ENCODE measurements at places on chromosomes 16 and 17. TPM values are rescaled to one million over a fixed set of nuclear protein-coding genes. Genes with fewer than 3 reads are reported as not detected.

The ZNF23 gene
- total RNA-seq, result 6.2 TPM

The EMP2 gene
- total RNA-seq, result 47.2 TPM

The CD300E gene
- not detected for total RNA-seq

The CAMKK1 gene
- total RNA-seq, result 24.6 TPM

The PARD6A gene
- 2.2 TPM for total RNA-seq

The RETREG3 gene
- 26.9 TPM for total RNA-seq

The CLEC18B gene
- total RNA-seq, result 0.39 TPM

The FNDC8 gene
- total RNA-seq, result 0.07 TPM

The LRRC37B gene
- total RNA-seq, result 9.5 TPM

The ZSCAN10 gene
- not detected for total RNA-seq

The PYY gene
- total RNA-seq, result not detected

The TP53TG3F gene
- 0.17 TPM for total RNA-seq

The SCIMP gene
- total RNA-seq, result not detected

The GJC1 gene
- 27.2 TPM for total RNA-seq

The SSTR5 gene
- 0.38 TPM for total RNA-seq

The GNG13 gene
- not detected for total RNA-seq

The EME1 gene
- 16.0 TPM for total RNA-seq

The OR3A3 gene
- total RNA-seq, result not detected

The TP53TG3C gene
- total RNA-seq, result 0.24 TPM

The APRT gene
- total RNA-seq, result 405 TPM

The TBC1D3G gene
- total RNA-seq, result not detected

The IL21R gene
- total RNA-seq, result 0.03 TPM

The GTF3C1 gene
- total RNA-seq, result 67.4 TPM

The RASD1 gene
- total RNA-seq, result 3.1 TPM

The PRSS8 gene
- total RNA-seq, result 1.4 TPM

The MT1E gene
- 0.17 TPM for total RNA-seq

The SPATA22 gene
- not detected for total RNA-seq

The NACA2 gene
- total RNA-seq, result 0.15 TPM

The TBC1D3E gene
- total RNA-seq, result not detected

The ITGB3 gene
- total RNA-seq, result 7.1 TPM

The CD300H gene
- 0.27 TPM for total RNA-seq

The PRKCB gene
- 0.15 TPM for total RNA-seq

The ICAM2 gene
- not detected for total RNA-seq

The CPNE7 gene
- total RNA-seq, result 78.8 TPM

The PPY gene
- total RNA-seq, result 0.44 TPM

The CES3 gene
- 2.5 TPM for total RNA-seq

The MSLN gene
- total RNA-seq, result 2.5 TPM

The PRR35 gene
- 0.16 TPM for total RNA-seq

The GCGR gene
- 0.47 TPM for total RNA-seq

The PIPOX gene
- total RNA-seq, result 0.10 TPM

The DPEP3 gene
- not detected for total RNA-seq

The GABARAP gene
- 709 TPM for total RNA-seq

The PAQR4 gene
- 43.1 TPM for total RNA-seq

The KRT33B gene
- total RNA-seq, result not detected

The ZNF232 gene
- total RNA-seq, result 4.0 TPM

The SLX1A gene
- total RNA-seq, result 13.7 TPM

The CACNG4 gene
- total RNA-seq, result 13.4 TPM

The HLF gene
- total RNA-seq, result 0.14 TPM

The KLHL11 gene
- 2.1 TPM for total RNA-seq

The CACNG3 gene
- not detected for total RNA-seq

The ASPHD1 gene
- 23.3 TPM for total RNA-seq

The SLC6A2 gene
- total RNA-seq, result 0.14 TPM

The GFAP gene
- 0.68 TPM for total RNA-seq

The TUBG2 gene
- 17.1 TPM for total RNA-seq

The SHMT1 gene
- 51.5 TPM for total RNA-seq

The CPHXL2 gene
- not detected for total RNA-seq

Measured in A549 treated with Hydrocortisone at 1 μM for 4 hours (cell line).